Endodermal cell (in vitro differentiated cells): ENCODE measurements at places on chromosomes 12 and 14.

DNA sequence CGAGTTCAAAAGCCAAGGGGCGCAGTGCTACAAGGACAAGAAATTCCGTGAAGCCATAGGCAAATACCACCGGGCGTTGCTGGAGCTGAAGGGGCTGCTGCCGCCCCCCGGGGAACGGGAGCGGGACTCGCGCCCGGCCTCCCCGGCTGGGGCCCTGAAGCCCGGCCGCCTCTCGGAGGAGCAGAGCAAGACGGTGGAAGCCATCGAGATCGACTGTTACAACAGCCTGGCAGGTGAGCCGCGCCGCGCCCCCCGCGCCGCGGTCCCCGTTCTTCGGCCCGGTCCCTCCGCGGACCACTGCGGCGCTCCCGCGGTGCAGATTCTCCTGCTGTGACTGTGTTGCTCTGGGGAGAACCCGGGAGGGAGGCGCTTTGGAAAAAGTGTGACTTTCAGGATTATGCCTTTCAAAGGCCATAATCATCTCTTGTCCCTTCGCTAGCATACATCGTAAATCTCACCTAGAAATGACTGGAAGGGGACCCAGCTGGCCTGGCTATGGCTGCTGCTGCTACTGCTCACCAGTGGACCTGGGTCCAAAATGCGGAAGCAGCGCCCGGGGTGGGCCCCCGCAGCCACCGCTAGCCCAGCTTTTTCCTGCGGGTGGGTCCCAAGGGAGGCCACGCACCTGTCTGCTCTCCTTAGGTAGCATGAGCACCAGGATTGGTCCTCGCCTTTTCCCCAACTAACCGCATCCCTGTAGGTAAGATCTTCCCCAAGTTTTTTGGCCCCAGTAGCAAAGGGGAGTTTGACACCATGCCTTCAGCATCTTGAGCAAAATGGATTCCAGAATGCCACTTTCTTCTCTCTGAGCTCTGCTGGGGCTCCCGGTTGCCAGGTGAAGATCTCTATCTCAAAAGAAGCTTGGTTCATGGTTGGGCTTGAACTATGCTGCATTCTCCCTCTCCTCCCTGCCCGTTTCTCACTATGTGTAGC lies 853 bp downstream of the TTC9 start:
- peak; percentile 71 for DNase-seq

DNA sequence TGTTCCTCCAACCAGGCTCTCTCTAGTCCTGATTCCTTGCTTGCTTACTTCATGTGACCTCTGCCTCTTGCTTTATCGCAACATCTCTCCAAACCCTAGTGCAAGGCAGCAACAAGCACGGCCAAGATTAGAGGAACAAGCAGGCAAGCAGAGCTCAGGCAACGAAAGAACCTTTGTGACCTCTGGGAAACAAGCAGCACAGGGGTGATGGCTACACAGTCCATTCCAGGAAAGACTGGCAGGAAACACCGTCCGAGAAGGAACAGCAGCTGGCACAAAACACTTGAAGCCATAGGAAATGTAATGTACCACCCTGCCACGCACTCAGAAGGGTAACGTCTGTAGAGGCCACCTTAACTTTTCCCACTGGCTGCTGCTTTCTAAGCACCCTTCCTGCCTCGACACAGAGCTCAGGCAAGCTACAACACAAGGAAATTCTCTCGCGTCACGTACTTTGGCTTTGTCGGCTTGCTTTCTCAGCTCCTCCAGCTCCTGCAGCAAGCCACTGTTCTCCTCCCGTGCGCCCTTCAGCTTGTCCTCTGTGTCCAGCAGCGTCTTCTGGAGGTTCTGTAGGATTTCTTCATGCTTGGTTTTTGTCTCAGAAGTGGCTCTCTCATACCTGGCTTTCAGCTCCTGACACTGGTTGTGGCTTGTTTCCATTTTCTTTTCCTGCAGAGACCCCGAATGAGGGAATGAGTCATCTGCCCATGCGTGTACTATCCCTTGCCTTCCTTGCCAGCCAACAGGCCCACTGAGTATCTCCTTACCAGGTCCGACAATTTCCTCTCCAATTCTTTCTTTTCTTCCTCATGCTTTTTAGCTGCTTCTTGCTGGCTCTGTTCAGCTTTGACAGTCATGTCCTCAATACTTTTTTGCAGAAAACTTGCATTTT lies 61.4 kb upstream of the VPS33A start:
- no peak for DNase-seq

DNA sequence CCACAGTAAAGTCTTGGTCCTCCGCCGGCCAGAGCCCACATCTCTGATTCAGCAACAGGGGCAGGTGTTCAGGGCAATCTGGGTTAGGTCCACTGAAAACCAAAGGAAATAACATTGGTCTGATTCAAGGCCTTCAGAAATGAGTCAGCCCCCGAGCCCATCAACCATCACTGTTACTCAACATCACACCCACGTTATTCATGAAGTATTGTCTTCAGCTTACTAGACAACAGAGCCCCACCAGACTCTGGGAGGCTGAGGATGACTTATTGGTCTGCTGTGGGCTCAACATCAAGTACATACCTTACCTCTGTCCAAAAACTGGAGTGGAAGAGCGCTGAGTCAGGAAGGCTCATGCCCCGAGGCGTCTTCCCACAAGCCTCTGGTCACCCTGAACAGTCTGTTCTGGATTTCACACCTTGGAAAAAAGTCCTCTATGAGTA lies 97.5 kb downstream of the ZFP36L1 start:
- DNase-seq, result no peak

GRCh38 chr14:24894583-24895242 lies 155.2 kb downstream of the STXBP6 start:
- no peak for DNase-seq

DNA sequence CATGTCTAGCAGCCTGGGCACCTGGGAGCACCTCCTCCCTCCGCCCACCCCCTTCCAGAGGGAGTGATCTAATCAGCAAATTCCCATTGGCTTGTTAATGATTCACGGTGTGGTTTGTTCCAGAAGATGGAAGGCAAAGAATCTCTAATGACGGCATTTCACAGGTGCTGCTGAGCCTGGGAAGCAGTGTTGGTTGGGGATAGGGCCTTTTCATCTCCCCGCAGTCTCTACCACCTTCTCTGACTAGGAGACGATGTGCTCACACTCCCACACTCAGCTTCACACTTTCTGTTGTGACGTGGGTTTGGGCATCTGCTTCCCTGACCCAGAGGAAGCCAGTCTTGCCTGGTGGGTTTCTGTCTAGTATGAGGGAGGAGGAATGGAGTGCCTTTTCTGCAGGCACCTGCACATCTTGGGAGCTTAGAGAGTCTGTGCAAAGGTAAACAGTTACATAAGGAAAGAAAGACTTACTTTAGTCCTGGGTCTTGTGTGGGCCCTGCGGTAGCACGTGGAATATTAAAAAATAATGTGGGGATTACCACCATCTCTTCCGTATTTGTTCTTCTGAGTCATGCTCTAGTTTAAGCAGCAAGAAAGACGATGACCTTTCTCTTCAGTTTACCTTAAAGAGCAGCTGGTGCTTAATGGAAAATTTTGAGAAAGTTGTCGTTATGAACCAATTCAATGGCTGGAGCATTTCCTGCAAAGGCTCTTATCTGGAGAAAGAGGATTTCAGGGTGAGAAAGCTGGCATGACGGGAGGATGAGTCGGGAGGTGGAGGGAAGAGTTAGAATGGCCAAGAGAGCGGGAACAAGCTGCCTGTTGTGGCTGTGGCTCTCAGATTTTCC lies 70.6 kb upstream of the ARHGAP5 start:
- peak; percentile 63 for DNase-seq
